ENCODE measurements at places on chromosomes 6 and 20.

- no peak for DNase-seq
These were observed 608.9 kb downstream of the PRKN start for GRCh38 chr6:162118706-162119105.

GRCh38 chr6:75396005-75396800 lies 97.4 kb downstream of the FILIP1 start:
- DNase-seq = no peak

GRCh38 chr6:42099340-42100028 lies 42.9 kb downstream of the C6orf132 start:
- DNase-seq = no peak

DNA sequence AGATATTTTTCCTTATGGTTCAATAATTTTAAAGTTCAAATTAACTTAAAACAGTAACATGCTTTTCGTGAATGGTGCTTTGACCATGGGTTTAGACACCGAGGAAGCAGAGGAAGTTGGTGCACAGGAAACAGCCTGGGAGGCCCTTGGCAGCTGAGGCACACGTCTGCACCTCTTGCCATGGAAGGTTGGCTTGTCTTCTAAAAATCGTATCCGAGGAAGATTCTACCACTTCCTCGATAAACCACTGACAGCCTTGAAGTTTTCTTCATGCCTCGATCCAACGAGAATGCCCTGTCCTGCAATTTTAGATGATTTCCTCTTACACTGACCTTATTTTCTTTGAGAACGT lies 12.2 kb downstream of the DLL1 start:
- DNase-seq = no peak

- no peak for DNase-seq
These were observed 7.5 kb downstream of the NFATC2 start for GRCh38 chr20:51535075-51535386.

DNA sequence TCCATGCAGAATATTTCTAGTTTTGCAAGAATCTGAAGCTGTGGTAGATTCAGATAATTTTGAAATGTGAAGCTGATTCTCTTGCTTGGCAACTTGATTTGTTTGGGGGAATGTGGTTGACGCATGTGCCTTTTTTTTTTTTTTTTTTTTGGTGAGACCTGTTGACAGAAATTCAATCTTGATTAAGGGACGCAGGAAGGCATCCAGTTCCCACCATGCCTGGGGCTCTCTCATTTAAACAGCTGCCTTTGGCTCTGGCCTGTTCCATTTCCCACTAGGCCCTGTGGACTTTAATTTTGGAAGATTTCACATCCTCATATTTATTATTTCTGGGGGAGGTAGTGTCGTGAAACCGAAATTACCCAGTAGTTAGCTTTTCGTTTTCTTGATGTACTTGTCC lies 8.6 kb downstream of the TPX2 start:
- DNase-seq = no peak

DNA sequence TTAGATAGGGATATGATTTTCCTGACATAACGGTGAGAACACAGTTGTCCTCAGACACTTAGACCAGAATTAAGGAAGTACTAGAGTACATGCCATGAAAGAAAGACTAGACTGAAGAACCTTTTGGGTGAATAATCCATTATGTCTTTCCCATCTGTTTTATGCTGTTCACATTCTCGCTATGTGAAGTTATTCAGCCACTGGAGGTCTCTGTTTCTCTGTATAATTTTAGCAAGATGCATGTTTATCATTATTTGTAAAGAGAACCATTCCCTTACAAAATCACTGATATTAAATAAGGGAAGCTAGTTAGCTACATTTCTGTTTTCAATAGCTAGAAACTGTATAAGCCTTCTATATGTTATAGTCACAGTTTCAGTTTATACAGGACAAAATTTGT lies 391.9 kb downstream of the CD109 start:
- DNase-seq = no peak

- DNase-seq = peak; percentile 92
These were observed 50.8 kb upstream of the NRN1 start for GRCh38 chr6:6057442-6058053.

GRCh38 chr6:107741191-107741680 lies 82.9 kb downstream of the SCML4 start:
- no peak for DNase-seq

- no peak for DNase-seq
These were observed 955 bp downstream of the DLL1 start for GRCh38 chr6:170289951-170290295.

DNA sequence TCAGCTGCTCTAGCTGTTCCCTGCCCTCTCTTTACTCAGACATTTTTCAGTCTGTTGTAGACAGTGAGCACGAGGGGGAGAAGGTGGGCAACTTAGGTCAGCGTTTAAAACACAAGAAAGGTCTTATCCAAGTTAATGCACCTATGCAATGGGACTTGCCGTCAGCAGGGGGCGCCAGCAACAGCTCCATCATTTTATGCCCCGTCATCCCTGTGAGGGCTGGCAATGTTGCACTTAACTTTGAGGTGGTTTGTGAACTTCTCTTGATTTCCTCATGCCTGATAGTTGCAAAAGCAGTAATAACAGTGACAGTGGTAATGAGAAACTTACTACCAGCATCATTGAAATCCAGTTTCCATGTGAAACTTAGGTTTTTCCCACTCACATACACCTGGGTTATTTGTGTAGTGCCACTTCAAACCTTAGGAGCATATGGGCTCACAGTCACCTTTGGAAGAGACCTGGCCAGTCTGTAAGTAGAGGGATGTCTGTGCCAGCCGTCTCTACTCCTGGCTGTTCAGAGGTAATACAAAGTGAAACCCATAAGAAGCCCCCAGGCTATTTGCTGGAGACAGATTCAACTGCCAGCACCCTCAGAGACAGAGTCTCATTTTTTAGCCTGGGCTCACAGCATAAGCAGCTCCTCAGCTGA lies 44.9 kb upstream of the ID1 start:
- peak; percentile 26 for DNase-seq

DNA sequence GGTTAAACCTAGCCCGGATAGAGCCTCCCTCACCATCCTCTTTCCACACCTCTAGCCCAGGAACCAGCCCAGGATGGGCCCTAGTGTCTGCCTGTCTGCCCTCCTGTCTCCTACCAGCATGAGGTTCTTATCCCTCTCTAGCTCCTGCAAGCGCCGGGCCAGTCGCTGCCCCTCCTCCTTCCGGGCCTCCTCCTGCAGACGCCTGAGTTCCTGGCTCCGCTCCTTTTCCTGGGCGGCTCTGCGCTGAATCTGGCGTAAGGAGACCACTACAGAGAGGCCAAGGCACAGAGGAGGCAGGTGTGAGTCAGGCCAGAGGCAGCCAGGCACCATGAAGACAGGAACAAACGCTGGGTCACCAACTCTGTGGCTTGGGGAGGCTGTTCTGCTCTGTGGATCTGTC lies 4.3 kb upstream of the PSORS1C2 start:
- DNase-seq = no peak

DNA sequence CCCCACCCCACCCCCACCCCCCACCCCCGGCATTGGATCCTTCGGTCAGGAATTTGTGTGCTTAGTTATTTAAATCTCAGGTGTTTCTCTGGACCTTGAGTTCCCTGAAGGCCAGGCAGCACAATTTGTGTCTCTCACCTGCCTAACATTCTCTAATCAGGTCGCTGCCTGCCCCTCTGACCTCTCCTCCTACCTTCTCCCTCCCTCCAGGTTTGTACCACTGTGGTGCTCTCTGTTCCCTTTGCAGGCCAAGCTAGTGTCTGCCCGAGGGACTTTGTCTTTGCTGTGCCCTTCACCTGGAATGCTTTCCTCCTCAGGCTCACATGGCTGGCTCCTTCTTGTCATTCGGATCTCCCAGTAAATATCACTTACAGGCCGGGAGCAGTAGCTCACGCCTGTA lies 131.4 kb upstream of the SLC2A12 start:
- no peak for DNase-seq

DNA sequence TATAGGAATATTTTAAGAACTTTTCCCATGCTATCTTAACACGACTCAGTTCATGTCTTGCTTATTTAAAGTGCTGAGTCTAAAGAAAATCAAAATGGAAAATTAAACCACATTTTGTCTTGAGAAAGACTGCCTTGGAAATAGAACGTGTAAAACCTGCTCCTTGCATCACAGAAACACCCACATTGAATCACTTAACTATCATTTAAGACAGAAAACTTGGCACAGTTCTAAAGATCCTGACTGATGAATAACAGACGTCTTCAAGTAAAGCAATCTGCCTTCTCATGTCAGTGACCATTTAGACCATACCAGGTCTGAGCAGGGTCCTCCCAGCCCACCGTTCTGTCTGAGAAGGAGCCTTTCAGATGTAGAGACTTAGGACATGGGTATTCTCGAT lies 7.4 kb downstream of the PERP start:
- DNase-seq = no peak

DNA sequence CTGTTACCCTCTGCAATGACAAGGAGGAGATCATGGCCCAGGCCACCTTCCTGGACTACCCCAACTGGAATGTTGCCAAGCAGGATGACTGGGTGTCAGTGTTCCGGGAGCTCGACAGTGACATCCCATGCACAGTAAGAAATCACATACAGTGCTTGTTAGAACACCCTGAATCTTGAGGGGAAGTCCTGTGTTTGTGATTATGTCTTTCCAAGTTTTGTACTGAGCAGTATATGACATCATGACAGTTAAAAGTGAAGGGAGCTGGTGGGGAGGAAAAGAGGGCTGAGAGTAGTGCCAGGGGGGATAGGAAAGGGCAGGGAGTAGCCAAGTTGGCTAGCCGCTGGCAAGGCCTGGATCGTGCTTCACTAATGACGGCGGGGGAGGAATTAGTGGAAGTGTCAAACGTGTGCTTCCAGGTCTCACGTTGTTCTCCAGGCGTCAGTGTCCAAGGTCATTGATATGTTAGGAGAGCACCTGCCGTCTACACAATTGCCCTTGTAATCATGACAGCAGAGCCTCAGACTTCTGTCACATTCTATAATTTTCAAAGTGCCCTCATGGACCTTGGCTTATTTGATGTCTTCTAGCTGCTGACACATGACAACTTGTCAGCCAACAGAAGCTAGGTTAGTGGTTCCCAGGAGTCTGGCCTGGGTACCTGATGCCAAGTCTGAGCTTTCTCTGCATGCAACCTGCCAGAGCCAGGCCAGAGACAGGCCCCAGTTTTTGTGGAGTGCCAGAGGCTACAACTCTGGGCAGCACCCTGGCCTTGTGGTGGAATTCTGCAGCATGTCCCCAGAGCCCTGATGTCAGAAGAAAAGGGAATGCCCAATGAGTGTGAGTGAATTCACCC lies 18.8 kb downstream of the CFAP61 start:
- no peak for DNase-seq

- DNase-seq = no peak
These were observed 224.8 kb downstream of the SYNDIG1 start for GRCh38 chr20:24694157-24694726.

GRCh38 chr6:45966797-45967196 lies 48.9 kb downstream of the CLIC5 start:
- DNase-seq = no peak

- DNase-seq = no peak
These were observed 66.2 kb upstream of the BEND6 start for GRCh38 chr6:56888687-56889086.

- no peak for DNase-seq
These were observed 4.6 kb downstream of the HLA-DPB1 start for GRCh38 chr6:33080127-33081089.

- DNase-seq = no peak
These were observed 230.7 kb upstream of the MARCKS start for GRCh38 chr6:113626475-113626874.

DNA sequence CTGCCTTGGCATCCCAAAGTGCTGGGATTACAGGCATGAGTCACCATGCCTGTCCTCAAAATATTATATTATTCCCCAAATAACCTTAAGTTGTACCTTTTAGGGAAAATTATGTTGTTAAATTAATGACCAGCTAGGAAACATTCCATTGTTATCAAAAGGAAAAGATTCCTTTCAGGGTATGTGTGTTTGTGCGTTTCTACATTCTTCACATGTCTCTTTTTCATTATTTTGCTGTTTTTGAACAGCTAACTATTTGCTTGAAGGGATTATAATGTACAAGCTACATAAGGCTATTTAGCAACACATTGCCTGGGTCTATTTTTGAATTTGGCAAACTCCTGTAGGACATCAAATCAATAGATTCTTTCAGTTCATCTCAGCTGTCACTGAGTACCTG lies 57.1 kb downstream of the GJA1 start:
- DNase-seq = no peak

DNA sequence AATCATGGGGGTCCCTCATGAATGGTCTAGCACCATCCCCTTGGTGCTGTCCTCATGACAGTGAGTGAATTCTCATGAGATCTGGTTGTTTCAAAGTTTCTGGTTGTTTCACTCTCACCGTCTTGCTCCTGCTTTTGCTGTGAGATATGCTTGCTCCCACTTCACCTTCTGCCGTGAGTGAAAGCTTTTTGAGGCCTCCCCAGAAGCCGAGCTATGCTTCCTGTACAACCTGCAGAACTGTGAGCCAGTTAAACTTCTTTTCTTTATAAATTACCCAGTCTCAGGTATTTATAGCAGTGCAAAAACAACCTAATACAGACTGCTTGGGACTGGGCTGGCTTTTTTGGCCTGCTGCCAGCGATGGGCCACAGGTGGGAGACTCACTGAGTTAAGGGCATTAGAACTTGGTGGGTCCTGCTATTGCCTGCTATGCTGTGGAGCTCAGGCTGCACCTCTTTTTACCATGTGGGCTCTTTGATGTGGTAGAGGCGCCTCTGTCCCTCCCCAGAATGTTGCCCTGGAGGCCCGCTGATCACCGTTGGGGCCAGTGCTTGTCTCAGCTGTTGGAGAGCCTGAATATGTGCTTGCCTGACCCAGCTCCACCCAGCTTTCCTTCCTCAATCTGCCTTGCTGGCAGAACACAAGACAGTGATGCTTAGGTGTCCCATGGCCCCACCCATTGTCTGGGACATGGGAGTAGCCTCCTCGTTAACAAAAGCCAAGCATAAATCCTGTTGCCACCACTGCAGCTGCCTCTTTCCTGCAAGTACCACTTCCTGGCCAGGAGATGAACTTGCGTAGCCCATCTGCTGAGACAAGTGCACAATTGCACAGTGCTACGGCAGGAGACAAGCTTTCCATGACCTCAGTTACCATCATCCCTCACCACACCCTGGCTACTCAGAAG lies 47.1 kb downstream of the IGF2R start:
- DNase-seq = no peak

- no peak for DNase-seq
These were observed 149.8 kb upstream of the AKAP12 start for GRCh38 chr6:151089978-151090377.

DNA sequence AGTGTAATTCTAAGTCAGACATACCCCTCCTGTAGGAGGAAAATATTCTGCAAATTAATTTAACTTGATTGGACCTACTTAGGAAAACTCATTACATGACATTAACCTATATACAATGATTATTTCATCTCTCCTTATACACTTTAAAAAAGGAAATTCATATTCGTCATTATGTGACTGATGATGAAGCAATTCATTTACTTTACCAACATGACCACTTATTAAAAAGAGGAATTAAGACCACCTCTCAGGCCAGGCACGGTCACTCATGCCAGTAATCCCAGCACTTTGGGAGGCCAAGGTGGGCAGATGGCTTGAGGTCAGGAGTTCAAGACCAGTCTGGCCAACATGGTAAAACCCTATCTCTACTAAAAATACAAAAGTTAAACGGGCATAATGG lies 11.6 kb downstream of the AKIRIN2 start:
- no peak for DNase-seq

- no peak for DNase-seq
These were observed 8.1 kb upstream of the GUCA1A start for GRCh38 chr6:42165016-42165415.
